HT1080 (cell line): ENCODE measurements at places on chromosomes 16 and 17.

- no peak for DNase-seq
Measured at GRCh38 chr16:12020009-12020408, 43.5 kb downstream of the SNX29 start.

GRCh38 chr17:13835151-13835550, 233.4 kb upstream of the HS3ST3A1 start:
- no peak for DNase-seq

DNA sequence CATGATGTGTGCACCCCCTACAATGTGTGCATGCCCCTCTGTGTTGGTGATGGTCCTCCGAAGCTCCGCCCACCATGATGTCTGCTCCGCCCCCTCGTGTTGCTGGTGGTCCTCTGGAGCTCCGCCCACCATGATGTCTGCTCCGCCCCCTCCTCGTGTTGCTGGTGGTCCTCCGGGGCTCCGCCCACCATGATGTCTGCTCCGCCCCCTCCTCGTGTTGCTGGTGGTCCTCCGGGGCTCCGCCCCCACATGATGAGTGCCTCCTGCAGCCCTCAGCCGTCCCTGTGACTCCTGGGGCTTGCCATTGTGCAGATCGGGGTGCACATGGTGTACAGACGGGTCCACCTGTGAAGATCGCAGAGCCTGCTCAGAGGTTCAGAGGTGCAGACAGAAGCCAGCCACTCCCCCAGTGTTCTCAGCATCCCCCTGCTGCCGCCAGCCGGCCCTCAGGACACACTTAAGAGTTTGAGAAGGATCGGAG, 129.1 kb upstream of the CHMP6 start:
- no peak for DNase-seq

DNA sequence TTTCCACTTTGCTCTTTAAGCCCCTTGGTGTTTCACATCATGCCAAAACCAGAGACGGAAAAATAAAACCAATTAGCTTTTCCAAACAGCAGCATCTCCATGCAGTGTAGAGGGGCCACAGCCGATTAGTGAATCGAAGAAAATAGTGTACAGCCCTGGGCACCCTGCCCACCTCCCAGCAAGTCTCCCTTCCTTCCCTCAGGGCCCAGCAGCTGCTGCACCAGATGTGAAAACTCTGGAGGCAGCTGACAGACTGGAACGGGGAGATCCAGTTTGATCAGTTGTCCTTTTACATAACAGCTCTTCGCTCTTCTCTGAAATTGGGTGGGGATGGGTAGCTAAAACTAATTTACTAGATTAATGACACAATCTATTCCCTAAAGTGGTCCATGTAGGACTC, 19.3 kb downstream of the TMEM11 start:
- no peak for DNase-seq

- DNase-seq, result peak; percentile 42
Measured at GRCh38 chr16:67723151-67723910, 4.2 kb upstream of the GFOD2 start.

DNA sequence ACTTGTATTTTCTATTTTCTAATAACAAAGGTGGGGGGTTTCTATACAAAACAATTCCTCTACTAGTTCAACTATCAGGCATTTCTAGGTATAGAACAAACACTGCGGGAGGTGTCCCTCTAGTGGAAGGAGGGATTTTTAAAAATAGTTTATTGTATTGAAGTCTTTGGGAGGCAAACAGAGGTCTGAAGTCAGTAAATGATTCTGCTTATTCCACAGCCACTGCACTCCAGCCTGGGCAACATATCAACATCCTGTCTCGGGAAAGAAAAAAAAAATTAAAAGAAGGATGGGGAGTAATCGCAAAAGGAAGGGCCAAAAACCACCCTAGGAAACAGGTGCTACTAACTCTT, 648 bp upstream of the ERCC4 start:
- DNase-seq, result no peak

DNA sequence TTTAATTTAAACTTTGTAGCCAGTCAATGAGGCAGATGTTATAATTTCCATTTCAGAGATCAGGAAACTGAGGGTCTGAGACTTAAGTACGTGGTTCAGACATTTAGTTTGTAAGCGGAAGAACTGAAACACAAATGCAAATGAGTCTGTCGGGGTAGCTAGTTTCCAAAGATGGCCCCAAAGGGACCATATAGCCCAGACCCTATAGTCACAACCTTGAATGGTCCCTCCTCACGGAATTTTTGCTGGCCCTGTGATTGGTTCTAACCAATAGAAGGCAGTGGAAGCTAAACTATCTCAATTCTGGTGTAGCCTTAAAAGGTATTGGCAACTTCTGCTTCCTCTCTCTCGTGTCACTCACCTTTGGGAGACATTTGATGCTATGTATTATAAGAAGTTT, 7.5 kb upstream of the BCO1 start:
- no peak for DNase-seq

DNA sequence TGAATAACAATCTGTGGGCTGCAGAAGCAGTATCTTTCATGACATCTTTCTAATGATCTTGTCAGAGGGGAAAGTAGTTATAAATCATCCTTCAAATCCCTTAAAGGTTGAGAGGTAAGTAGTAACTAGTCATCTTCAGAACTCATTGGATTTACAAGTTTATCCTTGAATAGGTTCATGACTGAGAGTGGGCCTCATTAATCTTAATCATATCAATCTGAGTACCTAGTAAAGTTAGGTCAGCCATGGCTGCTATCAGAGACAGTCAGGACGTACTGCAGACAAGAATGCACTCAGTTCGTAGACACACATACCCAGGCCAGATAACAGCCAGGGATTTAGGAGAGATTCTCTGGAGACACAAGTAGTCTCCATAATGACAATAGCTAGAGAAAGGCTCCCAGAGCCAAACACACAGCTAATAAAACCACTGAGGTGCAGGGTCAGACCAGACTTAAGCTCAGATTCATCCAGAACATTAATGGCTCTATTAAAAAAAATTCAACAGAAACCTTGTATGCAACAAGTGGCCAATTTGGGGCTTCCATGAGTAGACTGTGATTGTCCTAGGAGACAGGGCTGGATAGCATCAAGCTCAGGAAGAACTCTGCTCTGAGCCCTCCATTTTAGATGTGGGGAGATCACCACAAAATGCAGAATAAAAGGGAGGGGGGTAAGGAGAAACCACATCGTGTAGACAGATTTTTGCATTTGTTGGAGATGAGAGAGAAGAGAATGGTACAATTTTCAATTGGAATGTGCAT, 65.8 kb downstream of the TBX4 start:
- no peak for DNase-seq

- no peak for DNase-seq
Measured at GRCh38 chr16:17327664-17328335, 143.0 kb downstream of the XYLT1 start.

DNA sequence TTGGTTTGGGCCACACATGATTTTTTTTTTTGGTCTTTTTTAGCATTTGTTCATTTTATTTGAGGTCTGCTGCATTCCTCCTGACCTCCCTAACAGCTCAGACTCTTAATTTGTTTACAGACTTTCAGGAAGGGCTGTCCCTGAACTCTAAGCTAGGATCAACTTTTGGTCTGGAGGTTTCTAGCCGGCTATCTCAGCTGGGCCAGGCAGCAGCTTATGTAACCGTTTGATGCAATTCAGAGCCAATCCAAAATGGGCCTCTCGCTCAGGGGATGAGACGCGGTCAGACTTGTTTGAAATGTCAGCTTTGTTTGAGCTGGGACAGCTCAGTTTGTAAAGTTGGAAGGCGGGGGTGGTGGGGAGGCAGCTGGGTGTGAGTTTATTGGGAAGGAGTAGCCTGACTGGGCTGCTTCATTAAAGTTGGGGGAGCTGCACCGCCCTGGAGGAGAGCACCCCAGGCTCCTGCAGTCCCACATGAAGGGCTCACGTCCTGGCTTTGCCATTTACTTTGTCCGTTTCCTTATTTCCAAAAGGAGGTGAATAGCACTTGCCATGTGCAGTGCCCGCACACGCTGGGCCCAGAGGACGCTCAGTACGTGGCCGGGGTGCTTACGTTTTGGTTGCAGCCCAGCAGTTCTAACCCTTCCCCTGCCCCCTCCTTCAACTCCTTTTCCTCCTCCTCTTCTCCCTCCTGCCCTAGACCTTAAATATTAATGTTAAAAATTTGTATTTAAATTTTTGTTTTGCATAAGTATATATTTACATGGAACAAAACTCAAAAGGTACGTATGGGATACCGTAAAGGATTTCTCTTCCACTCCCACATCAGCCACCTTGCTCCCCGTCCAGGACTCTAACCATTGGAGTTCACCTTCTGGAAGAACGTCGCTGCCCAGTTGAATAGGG, 121.2 kb downstream of the SNX29 start:
- DNase-seq, result no peak

GRCh38 chr17:17077861-17078732, 35.8 kb downstream of the MPRIP start:
- DNase-seq, result no peak

DNA sequence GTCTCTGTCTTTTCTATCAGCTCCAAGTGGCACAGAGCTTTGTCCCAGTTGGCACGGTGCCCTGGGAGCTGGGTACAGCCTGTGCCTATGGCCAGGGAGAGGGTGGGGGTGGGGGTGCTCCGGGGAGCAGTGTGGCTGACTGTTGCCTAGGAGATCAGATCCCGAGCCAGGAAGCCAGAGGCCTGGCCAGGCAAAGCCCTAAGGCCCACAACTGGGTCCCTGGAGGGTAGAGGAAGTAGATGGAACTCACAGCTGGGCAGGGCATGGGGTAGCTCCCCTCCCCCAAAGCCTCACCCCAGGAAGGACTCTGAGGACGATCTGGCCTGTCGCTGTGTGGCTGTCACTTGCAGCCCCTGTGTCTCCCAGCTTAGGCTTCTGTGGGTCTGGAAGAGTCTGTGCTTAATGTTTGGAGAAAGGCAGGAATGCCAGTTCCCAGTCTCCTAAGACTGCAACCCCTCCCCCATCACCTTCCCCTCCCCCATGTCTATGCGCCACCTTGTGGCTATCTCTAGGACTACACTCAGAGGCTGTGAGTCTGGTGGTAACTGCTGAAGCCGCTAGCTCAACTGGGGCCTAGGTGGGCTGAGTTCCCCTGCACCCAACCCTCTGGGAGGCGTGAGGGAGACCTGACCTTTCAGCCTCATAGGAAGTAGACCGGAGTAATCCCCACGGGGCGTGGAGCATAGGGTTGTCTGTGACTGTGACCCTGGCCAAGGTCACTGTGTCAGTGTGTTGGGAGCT, 12.6 kb downstream of the THRA start:
- DNase-seq, result no peak

DNA sequence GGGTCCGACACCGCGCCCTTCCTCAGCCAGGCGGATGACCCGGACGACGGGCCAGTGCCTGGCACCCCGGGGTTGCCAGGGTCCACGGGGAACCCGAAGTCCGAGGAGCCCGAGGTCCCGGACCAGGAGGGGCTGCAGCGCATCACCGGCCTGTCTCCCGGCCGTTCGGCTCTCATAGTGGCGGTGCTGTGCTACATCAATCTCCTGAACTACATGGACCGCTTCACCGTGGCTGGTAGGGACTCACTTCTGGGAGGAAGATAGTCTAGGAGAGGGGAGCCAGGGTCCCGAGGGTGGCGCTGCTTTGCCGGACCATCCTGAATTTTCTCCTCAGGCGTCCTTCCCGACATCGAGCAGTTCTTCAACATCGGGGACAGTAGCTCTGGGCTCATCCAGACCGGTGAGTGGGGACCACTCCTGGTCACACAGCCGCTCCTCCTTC, 601 bp downstream of the SPNS1 start:
- no peak for DNase-seq

DNA sequence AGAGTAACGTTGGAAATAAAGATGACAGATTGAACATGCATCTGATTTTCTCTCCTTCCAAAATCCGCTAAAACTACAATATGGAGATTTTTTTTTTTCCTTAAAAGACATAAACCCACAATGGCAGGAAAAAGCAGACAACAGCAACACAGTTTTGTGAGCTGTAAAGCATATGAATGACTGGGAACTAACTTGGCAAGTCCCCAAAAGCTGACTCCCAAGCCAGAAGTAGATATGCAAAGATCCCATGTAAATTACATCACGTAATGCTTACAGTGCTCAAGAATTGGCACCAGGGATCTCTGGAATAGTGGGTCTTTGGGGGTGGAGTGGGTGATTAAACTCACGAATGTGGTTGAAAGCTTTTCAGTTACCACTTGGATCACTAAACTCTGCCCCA, 106.6 kb downstream of the ELAC2 start:
- no peak for DNase-seq

DNA sequence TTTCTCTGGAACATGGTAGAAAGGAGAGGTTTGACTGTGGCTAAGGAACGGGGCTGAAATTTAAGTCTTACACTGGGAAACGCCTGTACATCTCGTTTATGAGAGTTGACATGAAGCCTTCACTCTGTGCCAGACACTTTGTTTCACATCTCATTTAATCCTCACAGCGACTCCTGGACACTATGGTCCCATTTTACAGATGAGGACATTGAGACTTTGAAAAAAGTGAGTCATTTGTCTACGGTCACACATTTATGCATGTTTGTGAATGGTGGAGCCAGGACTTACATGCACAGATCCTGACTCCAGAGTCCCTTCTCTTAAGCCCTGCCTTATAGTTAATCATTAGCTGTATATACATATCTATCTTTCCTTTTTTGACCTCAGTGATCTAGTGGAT, 318.4 kb upstream of the EEF2KMT start:
- no peak for DNase-seq

GRCh38 chr17:10739386-10739785, 9.6 kb upstream of the TMEM220 start:
- DNase-seq, result no peak

GRCh38 chr17:10737168-10737622, 7.4 kb upstream of the TMEM220 start:
- DNase-seq, result peak; percentile 46

DNA sequence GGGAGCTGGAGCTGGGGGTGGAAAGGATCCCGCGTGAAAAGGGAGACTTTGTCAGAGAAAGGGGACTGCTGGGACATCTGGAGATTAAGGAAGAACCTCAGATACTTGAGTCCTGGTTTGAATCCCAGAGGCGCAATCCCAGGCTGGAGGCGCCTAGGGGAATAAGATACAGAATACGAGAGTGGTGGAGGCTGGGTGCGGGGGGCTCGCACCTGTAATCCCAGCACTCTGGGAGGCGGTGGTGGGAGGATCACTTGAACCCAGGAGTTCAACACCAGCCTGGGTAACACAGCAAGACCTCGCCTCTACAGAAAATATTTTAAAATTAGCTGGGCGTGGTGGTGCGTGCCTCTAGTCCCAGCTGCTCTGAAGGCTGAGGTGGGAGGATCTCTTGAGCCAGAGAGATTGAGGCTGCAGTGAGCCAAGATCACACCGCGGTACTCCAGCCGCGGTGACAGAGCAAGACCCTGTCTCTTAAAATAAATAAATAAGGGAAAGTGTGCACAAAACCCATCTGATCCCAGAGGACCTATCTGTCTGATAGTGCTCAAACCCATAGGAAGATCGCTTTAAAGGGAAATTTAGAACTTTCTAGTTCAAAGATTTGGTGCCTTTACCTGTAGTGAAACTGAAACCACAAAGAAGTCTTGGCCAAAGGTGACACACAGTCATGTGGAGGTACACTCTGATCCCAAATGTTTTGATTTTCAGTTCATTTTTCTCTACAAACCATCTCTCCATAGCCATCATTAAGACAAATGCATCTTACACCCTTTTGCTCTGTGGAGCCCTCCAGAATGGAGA, 617 bp upstream of the SCRN2 start:
- DNase-seq, result no peak

- DNase-seq, result no peak
Measured at GRCh38 chr17:49729069-49729468, 21.3 kb upstream of the SLC35B1 start.

GRCh38 chr16:62249069-62249468, 212.8 kb upstream of the CDH8 start:
- DNase-seq, result no peak
